ENCODE measurements at places on chromosomes 6 and 20. TPM values are rescaled to one million over a fixed set of nuclear protein-coding genes. Genes with fewer than 3 reads are reported as not detected.
A peak's percentile ranks its signal among the peaks of the same experiment; 100 is the strongest.

DNA sequence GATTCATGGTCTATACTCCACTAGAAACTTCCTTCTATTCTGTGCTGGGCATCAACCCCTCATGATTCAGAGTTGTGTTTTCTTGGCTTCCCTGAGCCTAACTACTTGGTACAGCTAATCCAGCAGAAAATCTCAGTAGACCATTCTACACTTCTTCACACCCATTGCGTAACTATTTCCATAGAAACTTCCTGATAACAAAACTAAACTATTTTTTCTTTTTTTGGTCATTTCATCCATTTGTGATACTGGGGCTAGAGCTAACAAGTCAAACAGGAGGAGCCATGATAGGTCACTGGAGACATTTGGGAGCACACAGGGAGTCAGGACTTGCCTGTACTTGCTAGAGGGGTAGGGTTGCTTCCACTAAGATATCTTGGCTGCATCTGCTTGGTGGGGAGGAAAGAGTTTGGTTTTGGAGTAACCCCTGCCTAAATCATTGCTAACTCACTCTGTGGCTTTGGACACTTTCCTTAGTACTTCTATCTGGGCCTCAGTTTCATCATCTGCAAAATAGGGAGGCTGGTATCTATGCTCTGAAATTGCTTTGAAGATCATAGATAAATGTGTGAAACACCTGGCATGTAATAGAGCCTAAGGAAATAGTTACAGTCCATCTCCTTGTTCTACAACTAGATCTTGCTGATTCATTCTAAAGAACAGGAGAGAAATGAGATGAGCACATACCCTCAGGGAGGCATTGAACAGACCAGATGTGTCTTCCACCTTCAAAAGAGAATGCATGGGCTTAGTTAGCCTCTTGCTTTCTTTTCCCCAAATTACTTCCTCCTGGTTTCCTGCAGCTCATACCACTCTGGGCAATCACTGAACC, 127.9 kb upstream of the ADGRF1 start:
- H3K4me1 ChIP-seq = no peaks in the 10 kb centered on the region
- DNase-seq = no peak
- no peaks in the 10 kb centered on the region for H3K36me3 ChIP-seq
- H3K27me3 ChIP-seq = no peaks in the 10 kb centered on the region
- H3K27ac ChIP-seq = no peak overlapping the region

- H3K27ac ChIP-seq = no peak overlapping the region
- no peaks in the 10 kb centered on the region for H3K4me1 ChIP-seq
- no peak overlapping the region for H3K4me3 ChIP-seq
- H3K36me3 ChIP-seq = no peaks in the 10 kb centered on the region
- no peaks in the 10 kb centered on the region for H3K27me3 ChIP-seq
- DNase-seq = no peak
Measured at GRCh38 chr6:5334341-5334740, 73.0 kb downstream of the FARS2 start.

DNA sequence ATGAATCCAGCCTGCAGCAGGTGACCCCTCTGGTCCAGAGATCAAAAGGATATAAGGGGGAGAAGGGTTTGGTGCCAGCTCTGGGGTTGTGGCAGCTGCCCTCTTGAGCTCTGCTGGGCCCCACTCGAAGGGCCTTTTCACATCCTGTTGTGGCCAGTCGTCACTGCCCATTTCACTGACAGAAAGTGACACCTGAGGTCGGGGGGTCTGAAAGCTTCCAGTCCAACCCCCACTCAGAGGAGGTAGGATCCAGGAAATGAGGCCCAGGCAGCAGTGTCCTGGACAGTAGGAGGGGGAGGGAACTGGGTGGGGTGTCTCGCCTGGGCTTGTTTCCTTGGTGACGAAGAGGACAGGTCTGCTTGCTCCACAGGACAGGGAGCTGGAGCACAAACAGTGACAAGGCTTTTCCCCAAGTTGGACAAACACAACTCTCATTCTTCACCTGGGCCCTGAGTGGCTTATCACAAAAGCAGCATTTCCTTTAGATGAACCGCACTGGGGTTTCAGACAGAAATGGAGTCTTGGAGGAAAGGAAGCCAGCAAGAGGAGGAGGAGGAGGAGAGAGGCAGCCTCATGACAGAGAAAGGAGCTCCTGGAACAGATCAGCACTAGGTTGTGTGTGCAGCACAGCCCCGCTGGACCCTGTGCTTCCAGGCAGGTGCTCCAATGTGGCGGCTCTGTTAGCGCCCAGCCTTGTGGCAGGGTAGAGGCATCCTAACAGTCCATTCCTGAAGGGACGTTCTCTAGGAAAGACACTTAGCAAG, 11.0 kb downstream of the FRS3 start:
- peak overlapping the region; percentile 65 for H3K27ac ChIP-seq
- H3K27me3 ChIP-seq = no peaks in the 10 kb centered on the region
- DNase-seq = peak; percentile 76
- peaks cover 25% of the 10 kb centered on the region for H3K4me1 ChIP-seq
- no peak overlapping the region for H3K4me3 ChIP-seq
- peaks cover 25% of the 10 kb centered on the region for H3K36me3 ChIP-seq

DNA sequence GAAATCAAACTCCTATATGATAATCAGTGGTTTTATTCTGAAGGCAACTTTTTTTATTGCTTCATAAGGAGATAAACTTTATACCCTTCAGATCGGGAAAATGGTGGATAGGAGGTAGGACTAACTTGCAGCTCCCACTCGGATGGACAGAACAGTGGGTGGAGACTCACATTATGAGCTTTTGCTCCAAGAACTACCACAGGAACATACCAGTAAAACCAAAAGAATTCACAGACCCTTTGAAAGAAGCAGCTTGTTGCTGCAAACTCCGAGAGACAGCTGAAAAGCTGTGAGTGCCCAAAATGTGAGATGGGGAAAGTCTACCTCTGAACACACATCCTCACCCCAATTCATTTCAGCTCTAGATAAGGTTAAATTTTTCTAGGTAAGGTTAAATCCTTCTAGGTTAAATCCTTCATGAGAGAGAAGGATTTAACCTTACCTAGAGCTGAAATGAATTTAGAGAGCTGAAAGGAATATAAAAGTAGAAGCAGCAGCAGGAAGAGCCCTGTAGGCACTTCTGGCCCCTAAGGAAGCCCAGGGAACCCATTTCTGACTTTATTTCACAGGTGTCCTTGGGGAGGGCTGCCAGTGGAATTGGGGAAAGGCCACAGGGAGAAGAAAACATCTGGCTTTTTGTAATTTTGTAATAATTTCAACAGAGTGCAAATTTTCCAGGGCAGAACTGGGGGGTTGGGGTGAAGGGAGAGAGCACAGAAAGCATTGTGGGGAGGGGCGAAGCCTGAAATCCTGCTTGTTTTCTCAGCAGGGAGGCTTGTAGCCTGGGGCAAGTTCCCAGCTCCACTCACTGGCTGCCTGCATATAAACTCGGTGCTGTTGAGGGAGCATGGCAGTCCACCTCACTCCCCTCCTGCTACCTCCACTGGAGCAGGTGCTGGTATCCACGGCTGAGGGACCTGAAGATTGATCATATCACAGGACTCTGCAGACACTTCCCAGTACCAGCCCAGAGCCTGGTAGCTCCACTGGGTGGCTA, 65.9 kb upstream of the HCRTR2 start:
- no peaks in the 10 kb centered on the region for H3K27me3 ChIP-seq
- no peaks in the 10 kb centered on the region for H3K4me1 ChIP-seq
- no peak overlapping the region for H3K4me3 ChIP-seq
- no peaks in the 10 kb centered on the region for H3K36me3 ChIP-seq

DNA sequence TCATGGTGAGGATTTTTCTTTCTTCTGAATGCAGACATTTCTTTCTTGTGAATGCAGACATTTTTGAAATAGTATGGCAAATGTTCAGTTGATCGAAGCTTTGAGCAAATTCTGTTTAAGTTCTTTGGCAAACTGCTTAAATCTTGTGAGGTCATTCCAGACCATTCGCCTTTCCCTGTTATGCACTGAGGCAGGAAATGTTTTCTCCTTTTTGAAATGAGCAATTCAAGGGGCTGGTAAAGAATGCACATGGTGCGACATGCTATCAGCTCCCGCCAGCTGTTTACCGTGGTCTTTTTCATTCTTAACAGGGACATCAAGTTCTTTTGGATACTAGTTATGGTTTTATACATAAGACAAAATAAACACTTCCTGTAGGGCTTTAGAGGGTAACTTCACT, 112.0 kb upstream of the CCN2 start:
- no peaks in the 10 kb centered on the region for H3K4me1 ChIP-seq
- H3K36me3 ChIP-seq = no peaks in the 10 kb centered on the region
- DNase-seq = no peak
- no peaks in the 10 kb centered on the region for H3K27me3 ChIP-seq
- H3K27ac ChIP-seq = no peak overlapping the region

Gene BPIFB2
- 3.3 TPM for polyA plus RNA-seq

Gene PI3
- 38.3 TPM for polyA plus RNA-seq
